ENCODE measurements at places on chromosomes 7 and 10. TPM values are rescaled to one million over a fixed set of nuclear protein-coding genes. Genes with fewer than 3 reads are reported as not detected.
A peak's percentile ranks its signal among the peaks of the same experiment; 100 is the strongest.

DNA sequence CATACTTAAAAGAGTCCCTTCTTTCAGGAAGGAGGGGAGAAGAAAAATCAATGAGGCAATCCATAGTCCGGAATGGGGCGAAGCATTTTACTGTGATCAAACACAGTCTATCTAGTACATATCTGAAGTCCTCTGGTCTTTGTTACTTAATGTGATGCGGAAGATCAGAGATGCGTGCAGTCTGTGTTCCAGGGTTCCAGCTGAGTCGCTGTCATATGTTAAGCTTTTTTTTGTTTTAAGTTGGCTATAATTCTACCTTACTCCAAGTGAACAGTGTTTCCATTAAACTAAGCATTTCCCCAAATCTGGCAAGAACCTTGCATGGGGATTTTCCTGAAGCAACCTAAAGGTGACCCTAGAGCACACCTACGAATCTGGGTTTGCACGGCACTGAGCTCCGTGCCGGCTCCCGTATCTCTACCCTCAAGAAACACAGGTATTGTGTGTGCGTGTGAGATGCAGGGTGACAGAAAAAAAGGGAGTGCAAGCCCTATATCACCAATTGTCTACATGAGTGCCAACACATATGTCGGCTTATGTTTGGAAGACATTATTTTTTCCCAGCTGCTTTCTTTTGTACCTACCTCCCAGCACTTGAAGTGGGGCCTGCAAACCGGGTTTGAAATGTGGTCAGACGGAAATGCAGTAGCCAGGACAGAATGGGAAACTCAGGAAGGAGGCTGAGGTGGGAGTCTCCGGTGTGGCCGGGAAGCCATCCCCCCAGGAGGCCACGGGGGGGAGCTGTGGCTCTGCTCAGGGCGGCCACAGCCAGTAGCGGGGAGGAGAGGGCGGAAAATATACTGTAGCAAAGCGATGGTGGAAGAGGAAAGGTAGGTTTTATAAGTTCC, 435.8 kb upstream of the MGMT start:
- DNase-seq = peak; percentile 18

GRCh38 chr10:58645416-58646146, 132.9 kb downstream of the BICC1 start:
- DNase-seq = no peak

DNA sequence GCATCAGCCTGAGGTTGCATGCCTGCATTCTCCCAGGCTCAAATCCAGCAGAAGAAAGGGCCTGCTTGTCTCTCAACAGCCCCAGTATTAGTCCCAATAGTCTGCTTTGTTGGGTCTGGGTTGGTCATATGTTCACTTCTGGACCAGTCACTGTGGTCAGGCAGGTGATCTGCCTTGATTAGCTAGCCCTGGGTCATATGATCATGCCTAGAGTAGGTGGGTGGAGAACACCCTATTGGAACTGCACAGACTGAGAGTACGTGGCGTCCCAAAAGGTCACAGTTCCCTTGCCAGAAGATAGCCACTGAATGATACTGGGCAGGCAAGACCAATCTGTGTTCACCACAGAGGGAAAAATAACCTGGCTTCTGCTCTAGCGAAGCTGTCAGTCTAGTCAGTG, 80.1 kb downstream of the SH2D4B start:
- no peak for DNase-seq

DNA sequence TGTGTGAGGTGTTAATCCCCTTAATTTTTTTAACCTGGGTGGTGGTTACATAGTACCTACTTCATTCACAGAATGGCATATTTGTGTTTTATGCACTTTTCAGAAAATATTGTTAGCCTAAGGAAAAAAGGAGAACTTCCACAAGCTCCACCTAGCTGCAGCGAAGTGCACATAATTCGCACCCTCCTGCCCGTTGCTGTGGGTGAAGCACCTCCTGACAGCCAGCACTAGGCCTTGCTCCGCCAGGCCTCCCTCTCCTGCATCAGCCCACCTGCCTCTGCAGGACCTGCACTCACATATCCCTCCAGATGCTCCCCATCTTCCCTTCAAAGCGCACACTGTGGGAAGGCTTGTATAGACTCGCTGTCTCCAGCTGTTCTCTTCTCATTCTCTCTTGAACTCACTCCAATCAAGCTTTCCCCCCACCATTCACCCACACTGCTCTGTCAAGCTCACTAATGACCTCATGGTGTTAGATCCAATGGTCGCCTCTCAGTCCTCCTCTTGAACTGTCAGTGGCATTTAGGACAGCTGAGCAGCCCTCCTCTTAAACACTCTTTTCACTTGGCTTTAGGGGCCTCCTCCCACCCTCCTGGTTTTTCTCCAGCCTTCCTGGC, 20.7 kb upstream of the GRID1 start:
- DNase-seq = no peak

DNA sequence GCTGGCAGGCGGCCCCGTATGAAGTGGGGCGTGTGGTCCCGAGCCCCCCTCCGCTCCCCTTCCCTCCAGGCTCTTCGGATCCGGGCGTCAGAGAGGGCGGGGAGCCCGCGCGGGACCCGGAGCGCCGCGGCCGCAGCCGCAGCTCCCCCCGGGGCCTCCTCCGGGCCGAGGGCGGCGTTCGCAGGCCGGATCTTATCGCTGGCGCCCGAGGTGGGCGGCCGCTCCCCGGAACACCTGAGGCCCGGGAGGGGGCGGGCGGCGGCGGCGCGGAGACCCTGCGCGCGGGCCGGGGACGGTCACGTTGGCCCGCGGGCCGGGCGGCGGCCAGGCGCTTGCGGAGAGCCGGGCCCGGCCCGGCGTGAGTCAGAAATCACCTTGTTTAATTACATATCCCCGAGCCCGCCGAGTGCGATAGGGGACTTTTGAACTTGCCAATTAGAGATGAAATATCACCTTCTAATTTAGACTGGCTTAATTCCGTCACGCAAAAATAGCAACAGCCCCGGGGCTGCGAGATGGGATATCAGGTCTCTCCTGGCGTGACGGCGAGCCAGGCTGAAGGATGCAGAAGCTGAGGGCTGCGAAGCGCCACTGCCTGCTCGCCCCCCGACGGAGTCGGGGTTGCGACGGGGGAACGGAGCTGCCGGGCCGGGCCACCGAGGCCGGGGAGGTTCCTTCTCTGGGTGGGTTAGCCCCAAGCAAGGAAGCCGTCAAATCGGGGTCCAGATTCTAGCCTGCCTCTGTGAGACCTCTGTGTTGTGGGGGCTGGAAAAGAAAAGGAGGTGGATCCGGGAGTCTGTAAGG, 43.4 kb downstream of the LDB3 start:
- DNase-seq = peak; percentile 46

GRCh38 chr7:134842062-134842461, 62.6 kb downstream of the CALD1 start:
- no peak for DNase-seq

Gene HPSE2
- total RNA-seq = 0.57 TPM

DNA sequence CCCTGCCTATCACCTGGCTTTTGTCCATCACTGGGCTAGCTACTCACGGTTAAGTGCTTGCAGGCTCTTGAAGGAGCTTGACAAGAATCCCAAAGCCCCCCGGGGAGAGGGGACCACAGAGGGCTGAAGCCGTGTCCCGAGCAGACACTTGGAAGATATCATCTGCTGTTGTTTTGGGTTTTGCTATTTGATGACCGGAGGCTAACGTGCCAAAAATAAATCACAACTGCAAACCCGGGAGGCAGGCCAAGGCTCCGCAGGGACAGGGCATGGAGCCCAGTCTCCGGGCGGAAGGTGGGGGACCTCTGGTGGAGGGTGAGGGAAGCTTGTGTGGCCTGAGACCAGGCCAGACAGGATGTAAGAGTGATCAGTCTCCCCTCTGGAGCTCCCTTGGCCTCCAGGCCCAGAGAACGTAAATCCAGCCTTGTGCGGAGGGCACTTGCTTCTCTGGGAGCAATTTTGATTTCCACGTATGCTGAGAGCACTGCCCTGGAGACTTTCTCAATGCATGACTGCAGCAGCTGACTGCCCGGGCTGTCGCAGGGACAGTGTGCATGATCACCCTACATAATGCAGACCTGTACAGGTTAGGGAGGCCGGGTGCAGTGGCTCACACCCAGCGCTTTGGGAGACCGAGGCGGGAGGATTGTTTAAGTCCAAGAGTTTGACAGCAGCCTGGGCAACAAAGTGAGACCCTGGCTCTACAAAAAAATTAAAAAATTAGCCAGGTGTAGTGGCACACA, at the start of gene PHKG1:
Gene PHKG1 (minus strand): TSS at position 164 of the 743 bp plus-strand sequence. CDS start 4,011 bp downstream, outside the sequence.
- DNase-seq = peak; percentile 80

Gene LRRC18
- not detected for total RNA-seq

- no peak for DNase-seq
These were observed 458.5 kb downstream of the TFEC start for GRCh38 chr7:115572111-115572510.

DNA sequence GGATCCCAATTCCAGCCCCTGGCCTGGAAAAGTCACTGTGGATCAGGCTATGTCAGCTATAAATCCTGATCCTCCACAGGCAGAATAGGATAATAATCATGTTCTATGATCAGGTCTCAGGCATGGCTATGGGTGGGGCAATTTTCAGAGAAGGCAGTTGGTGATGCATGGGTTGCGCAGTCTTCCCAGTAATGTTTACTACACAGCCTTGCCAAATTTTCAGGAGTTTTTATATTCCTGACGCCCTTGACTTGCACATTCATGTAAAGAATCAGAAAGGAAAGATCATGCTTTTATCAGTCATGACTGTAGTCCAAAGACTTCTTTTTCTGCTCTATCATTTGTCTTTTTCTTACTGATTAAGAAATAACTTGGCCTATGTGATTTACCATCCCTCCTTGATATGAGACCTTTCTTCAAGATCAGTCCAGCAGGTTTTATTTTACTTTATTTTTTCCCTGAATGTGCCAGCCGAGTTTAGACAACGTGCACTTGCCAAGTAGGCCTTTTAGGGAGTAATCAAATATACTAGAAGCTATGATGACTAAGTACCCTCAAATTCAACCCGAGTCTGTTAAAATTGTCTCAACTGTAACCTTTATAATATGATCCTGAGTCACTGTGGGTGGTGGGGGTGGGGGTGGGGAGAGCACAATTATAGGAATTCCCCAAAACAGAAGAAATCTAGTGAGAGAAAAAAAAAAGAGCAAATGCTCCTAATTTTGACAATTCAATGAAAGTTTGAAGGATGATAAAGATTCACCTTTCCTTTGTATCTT, 31.9 kb downstream of the ARL4A start:
- peak; percentile 91 for DNase-seq

GRCh38 chr7:29914180-29914579, 75.4 kb downstream of the SCRN1 start:
- no peak for DNase-seq
